ENCODE measurements at places on chromosomes 4 and X. TPM values are rescaled to one million over a fixed set of nuclear protein-coding genes. Genes with fewer than 3 reads are reported as not detected.

GRCh38 chr4:187726485-187726884 lies 269.1 kb upstream of the ZFP42 start:
- no peak for DNase-seq

GRCh38 chr4:182449186-182449929 lies 206.2 kb downstream of the TENM3 start:
- DNase-seq, result no peak

- DNase-seq, result no peak
These were observed 28.4 kb downstream of the PAK3 start for GRCh38 chrX:111124418-111124817.

GRCh38 chr4:55125087-55125721 lies at the start of gene KDR:
TSS of gene KDR (minus strand) at chr4:55125595. CDS start at chr4:55125293, 302 bp downstream.
- no peak for DNase-seq

DNA sequence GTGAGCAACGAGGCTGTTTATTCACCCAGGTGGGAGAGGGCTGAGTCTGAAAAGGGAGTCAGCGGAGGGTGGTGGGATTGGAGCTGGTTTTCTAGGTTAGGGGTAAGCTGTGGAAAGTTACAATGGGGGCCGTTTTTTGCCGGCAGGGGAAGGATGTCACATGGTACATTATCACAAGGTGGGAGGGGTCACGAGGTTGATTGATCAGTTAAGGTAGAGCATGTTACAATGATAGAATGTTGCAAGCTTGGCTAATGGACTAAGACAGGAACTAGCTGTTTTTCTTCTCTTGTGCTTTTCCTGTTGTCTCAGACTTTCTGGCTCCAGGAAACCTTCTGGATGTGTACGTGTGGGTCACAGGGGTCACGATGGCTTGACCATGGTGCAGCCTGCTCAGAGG lies 536.3 kb upstream of the HTR2C start:
- no peak for DNase-seq

DNA sequence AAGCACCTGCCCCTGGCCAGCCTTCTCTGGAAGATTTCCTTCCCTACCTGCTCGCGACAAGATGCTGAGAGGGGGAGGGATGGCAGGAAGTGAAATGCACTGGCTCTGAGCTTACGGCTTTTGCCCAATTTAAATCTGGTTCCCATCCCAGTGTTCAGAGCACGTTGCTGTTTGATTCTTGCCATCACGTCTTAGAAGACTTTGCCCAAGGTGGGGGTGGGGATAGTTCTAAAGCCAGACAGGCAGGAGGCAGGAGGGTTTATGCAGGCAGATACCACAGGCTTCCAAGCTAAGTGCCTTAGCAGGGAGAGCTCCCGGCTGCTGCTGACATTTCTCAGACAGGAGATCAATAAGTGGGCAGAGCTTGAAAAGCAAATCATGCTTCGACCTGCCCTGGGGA lies 393.9 kb downstream of the MID1IP1 start:
- DNase-seq, result no peak

- no peak for DNase-seq
These were observed 13.5 kb downstream of the RXFP1 start for GRCh38 chr4:158535130-158535614.

GRCh38 chrX:102835504-102836146 lies 101.4 kb upstream of the RAB40AL start:
- DNase-seq, result peak; percentile 15

The PCDH19 gene
- not detected for total RNA-seq

The SLIT2 gene
- total RNA-seq, result not detected

The TMEM154 gene
- total RNA-seq, result 35.2 TPM

The UGT2B11 gene
- total RNA-seq, result not detected
